CD4-positive, CD25-positive, alpha-beta regulatory T cell (primary cell): ENCODE measurements at places on chromosomes 2 and 18. TPM values are rescaled to one million over a fixed set of nuclear protein-coding genes. Genes with fewer than 3 reads are reported as not detected.

DNA sequence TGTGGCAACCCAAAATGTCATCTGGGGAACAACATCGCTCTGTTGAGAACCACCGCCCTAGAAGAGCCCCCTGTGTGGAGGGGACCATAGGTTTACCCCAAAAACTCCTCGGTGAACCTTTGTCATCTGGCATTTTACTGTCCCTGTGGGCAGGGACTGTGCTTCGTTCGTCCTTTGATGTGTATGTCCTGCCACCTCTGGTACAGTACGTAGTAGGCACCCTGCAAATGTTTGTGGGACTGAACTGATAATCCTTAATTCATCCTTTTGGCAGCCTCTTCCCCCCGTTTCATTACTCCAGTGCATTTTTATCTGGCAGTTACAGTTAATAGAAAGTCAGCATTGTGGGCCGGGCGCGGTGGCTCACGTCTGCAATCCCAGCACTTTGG is 728 bp downstream of the NAPG start:
- DNase-seq = no peak

DNA sequence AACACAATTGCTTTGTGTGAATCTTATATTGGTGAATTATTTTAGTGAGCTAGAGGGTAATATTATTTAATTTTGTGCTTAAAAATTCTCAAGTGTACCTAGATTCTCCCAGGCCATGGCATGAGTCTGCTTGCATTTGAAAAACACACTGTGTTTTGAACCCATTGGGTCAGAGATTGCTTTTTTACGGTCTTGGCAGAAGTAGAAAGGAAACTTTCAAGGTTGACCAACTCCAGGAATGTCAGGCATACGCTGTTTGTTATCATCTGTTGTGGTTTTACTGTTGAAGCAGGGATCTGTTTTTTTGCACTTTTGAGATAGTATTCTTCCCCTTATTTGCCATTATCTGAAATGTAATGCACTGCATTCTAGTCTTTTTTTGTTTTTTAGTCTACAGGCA is 377.4 kb downstream of the RPRM start:
- DNase-seq = no peak

GRCh38 chr2:205556357-205556756 is 125.9 kb upstream of the NRP2 start:
- no peak for DNase-seq

- DNase-seq = no peak
Observed at GRCh38 chr2:48674933-48675332, 57.3 kb downstream of the GTF2A1L start.

GRCh38 chr18:69944436-69944835 is 3.2 kb downstream of the CD226 start:
- no peak for DNase-seq

DNA sequence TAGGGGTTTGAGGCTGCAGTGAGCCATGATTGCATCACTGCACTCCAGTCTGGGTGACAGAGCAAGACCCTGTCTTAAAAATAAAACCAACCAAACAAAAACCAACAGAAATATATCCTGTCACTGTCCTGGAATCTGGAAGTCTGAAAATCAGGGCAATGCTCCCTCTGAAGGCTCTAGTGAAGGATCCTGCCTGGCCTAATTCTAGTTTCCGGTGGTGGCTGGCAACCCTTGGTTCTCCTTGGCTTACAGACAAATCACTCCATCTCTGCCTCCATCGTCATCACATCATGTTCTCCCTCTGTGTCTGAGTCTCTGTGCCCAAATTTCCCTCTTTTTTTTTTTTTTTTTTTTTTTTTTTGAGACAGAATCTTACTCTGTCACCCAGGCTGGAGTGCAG is 15.9 kb upstream of the VPS4B start:
- no peak for DNase-seq

GRCh38 chr2:3650140-3650920 is 7.7 kb upstream of the ALLC start:
- DNase-seq = no peak

DNA sequence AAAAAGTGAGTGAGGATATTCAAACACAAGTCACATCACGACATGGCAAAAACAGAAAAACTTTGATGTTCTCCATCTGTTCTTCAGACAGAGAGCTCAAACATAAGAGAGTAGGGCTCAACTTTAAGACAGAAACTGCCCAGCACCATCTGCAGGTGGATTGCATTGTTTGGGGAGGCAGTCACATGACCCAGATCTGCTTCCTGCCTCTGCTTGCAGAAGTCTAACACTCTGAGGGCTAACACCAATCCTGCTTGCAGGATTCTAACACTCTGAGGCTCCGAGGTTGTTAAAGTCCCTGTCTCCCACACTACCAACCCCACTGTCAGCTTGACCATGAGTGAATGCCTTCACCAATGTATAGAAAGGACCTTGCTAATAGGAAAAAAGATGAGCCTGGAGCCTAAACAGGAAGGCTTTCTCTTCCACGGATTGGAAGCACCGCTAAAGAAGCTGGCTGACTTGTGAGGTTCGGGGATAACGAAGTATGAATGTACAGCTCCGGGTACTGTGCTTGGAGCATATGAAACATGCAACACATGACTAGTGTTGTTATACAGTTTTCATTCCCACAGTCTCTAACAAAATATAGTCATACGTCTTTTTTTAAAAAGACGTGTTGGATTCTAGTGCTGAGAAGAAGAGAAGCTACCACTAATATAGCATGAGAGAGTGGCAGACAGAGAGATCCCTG is 176.6 kb upstream of the CREB1 start:
- no peak for DNase-seq

- DNase-seq = no peak
Observed at GRCh38 chr2:71254078-71254477, 27.2 kb upstream of the PAIP2B start.

DNA sequence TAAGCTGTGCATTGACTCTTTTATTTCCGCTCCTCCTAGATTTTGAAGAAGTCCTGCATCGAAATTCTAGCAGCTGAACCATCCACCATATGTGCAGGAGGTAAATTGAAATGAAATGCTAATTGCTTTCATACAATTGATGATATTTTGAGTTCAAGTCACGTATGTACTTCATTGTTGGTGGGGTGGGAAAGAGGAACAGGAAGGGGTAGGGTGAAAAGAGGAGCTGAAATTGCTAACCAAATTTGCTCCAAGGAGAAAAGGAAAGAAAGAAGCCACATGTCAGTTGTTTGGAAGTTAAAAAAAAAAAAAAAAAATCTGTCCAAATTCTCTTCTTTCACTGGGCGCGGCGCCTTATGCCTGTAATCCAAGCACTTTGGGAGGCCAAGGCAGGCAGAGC is 77.8 kb downstream of the ANTXR1 start:
- no peak for DNase-seq

Gene UGT1A10
- not detected for polyA plus RNA-seq

Gene TCF23
- polyA plus RNA-seq = not detected

Gene DYNAP
- not detected for polyA plus RNA-seq

Gene FLACC1
- 2.5 TPM for polyA plus RNA-seq

Gene LIMS2
- polyA plus RNA-seq = 15.4 TPM
